ENCODE measurements at places on chromosomes 11 and 22.

- no peak for DNase-seq
These were observed 37.2 kb downstream of the LIMK2 start for GRCh38 chr22:31248965-31249958.

- no peak for DNase-seq
These were observed 19.7 kb downstream of the SCUBE2 start for GRCh38 chr11:9071692-9072091.

GRCh38 chr11:78832226-78832947 is 257.7 kb upstream of the NARS2 start:
- no peak for DNase-seq

GRCh38 chr11:23995891-23996290 is 501.0 kb upstream of the LUZP2 start:
- no peak for DNase-seq

DNA sequence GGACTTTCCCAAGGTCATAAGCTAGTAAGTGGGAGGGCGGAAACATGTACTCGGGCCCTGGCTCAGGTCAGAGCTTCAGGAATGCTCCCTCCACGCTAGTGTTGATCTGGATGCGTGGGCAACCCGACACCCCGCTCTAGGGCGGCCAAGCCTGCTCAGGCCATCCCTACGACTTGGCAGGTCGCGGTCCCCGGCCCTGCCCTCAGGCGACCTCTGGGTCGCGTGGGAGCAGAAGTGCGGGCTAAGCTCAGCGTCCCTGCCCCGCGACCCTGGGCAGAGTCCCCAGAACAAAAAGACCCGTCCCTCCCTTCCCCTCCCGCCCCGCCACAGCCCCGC is 781 bp upstream of the TEF start:
- no peak for DNase-seq

DNA sequence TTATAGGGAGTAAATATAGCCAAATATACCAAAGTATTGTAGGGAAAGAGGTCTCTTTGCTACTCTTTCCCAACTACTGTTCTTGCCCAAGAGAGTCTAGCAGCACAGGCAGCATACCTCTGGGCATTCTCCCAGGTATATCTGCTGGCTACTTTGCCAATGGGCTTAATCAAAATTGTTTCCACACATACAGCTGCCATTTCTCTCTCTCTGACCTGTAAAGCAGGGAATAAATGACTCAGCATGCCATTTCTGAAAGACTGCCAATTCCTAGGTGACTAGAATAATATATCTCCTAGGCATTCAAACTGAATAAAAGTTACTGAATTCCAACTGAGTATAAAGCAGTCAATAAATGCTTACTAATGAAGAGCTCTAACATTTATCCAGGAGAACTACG is 44.6 kb downstream of the RDX start:
- DNase-seq = no peak

DNA sequence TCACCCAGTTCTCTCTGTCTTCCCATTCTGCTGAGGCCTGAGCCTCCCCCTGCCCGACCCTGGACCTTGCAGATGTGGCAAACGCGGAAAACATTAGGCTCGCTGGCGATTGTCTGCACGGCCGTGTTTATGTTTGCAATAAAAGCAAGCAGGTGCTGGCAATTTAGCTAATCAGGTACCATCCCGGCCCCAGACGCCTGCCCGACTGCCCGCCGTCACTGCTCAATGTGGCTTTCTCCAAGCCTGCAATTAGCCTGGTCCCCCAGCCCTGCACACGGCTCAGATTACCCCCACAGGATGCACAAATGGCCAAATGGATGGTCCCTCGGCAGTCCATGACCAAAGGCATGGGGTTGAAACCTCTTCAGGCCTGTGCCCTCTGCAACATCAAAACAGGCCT is 259.7 kb downstream of the MN1 start:
- DNase-seq = no peak

DNA sequence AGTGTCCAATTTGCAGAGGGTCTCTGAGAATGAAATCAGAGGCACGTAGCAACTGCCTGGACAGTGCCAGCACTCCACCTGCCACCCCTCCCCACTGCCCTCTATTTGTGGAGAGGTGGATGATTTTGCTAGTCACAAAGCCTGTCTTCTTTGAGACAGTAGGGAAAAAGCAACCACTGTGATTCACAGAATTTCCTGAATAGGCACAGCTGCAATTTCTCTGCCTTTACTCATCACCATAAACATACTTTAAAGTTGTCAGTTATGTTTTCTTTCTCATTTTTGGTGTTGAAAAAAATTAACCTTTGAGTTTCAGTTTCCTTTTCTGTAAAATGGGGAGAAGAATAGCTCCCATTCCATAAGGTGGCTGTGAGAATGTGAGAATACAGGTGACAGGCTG is 134.3 kb downstream of the TEAD1 start:
- DNase-seq = no peak

- DNase-seq = no peak
These were observed 28.4 kb downstream of the CDON start for GRCh38 chr11:126034039-126034932.

DNA sequence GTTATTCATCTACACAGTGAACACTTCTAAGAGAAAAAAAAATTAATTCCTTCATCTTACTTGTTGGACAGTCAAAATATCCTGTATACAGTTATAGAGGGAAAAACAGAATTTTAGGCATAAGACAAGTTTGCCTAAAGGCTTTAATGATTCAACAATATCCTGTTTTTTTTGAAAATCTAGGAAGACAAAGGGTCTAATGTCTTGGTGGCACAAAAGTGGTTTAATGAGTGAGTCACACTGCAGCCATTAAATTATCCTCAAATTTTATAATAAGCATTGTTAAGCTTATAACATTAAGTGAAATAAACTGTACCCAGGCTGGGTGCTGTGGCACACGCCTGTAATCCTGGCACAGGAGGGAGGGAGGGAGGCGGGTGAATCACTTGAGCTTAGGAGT is 72.9 kb downstream of the GAB2 start:
- DNase-seq = no peak

GRCh38 chr22:45684169-45684568 is 12.5 kb downstream of the ATXN10 start:
- no peak for DNase-seq

- DNase-seq = no peak
These were observed 114.8 kb downstream of the KCNQ1OT1 start for GRCh38 chr11:2584812-2585565.
